ENCODE measurements at places on chromosomes 1 and 21.

DNA sequence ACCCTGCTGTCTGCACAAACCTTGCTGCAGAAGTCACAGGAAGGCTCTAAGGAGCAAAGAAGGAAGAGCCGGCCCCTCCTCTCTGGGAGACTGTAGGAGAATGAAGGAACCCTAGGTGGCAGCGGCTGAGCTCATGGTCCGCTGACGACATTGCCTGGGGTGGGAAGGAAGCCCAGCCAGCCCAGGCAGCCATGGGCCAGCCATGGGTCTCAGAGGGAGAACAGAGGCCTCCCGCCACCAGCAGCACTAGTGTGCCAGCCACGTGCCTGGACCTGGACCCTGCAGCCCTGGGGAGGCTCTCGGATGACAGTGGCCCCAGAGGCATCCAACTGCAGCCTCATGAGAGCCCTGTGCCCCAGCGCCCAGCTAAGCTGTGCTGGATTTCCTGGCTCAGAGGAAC, 49.2 kb upstream of the POFUT2 start:
- no peak for DNase-seq

- no peak for DNase-seq
Observed at GRCh38 chr1:222751255-222751654, 14.3 kb downstream of the FAM177B start.

- no peak for DNase-seq
Observed at GRCh38 chr1:187911820-187912219, 1083.1 kb downstream of the PLA2G4A start.

- no peak for DNase-seq
Observed at GRCh38 chr1:28297826-28298225, 31.0 kb upstream of the MED18 start.

DNA sequence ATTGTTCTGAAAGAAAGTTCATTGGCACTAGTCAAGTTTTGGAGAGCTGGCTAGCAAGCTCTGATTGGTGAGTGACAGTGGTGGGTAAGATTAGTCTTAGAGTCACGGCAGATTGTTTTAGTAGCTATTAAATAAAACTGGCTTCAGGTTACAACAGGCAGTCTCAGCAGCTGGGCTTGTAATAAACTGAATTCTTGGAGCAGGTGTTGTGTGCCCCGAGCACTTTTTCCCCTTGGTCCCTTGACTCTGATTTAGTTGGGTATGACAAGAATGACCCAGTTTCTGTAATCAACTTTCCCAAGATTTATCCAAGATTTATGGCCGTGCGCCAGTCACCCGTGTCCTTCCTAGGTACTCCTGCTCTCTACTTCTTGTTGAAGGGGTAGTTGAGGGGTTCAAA, 40.2 kb downstream of the TBCE start:
- no peak for DNase-seq

Data from hematopoietic multipotent progenitor cell treated with erythropoietin and hydrocortisone succinate and interleukin-3 and kit ligand, for 4 days (in vitro differentiated cells).